Immature natural killer cell (primary cell): ENCODE measurements at places on chromosomes 1 and 21. TPM values are rescaled to one million over a fixed set of nuclear protein-coding genes. Genes with fewer than 3 reads are reported as not detected.

Gene IFNAR2
- 76.8 TPM for polyA plus RNA-seq

Gene TFF2
- polyA plus RNA-seq: not detected

Gene ANKRD35
- polyA plus RNA-seq: 0.86 TPM

Gene TACSTD2
- not detected for polyA plus RNA-seq

Gene C1QB
- not detected for polyA plus RNA-seq

DNA sequence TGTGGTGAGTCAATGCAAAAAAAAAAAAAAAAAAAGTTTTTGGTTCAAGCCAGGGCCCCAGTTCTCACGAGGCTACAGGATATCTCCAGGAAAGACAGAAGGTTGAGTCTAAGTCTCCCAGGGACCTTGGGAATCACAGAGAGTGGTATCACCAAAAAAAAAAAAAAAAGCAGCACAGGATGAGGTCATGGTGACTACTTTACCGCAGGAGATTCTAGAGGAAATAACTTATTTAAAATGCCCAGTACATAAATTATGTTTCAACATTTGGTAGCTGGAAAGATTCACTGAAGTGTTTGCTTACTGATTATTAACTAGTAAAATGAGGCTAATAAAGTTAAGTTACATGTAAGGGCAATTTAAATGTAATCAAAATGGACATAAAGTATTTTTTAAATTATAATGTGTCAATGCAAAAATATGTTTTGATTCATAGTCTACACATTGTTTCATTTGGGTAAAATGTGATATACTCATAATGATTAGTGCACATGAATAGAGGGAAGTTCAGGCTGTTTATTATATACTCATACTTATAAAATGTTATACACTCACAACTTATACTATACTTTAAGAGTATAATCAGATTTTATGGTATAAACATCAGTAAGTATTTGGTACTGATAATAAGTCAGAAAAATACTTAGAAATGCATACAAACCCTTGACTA lies 84.1 kb downstream of the PLPPR5 start:
- H3K36me3 ChIP-seq: no peaks in the 10 kb centered on the region
- peaks cover 2% of the 10 kb centered on the region for H3K27me3 ChIP-seq
- DNase-seq: no peak
- no peak overlapping the region for H3K27ac ChIP-seq

- H3K36me3 ChIP-seq: peaks cover 3% of the 10 kb centered on the region
- H3K4me3 ChIP-seq: no peak overlapping the region
- H3K4me1 ChIP-seq: no peaks in the 10 kb centered on the region
- H3K27me3 ChIP-seq: peaks cover 8% of the 10 kb centered on the region
- no peak overlapping the region for H3K27ac ChIP-seq
Observed at GRCh38 chr1:21200767-21201166, 24.1 kb upstream of the EIF4G3 start.

GRCh38 chr1:231803353-231803752 lies 176.8 kb downstream of the DISC1 start:
- DNase-seq: no peak
- no peak overlapping the region for H3K27ac ChIP-seq
- H3K27me3 ChIP-seq: no peaks in the 10 kb centered on the region
- H3K4me3 ChIP-seq: no peak overlapping the region
- H3K36me3 ChIP-seq: peaks cover 6% of the 10 kb centered on the region

DNA sequence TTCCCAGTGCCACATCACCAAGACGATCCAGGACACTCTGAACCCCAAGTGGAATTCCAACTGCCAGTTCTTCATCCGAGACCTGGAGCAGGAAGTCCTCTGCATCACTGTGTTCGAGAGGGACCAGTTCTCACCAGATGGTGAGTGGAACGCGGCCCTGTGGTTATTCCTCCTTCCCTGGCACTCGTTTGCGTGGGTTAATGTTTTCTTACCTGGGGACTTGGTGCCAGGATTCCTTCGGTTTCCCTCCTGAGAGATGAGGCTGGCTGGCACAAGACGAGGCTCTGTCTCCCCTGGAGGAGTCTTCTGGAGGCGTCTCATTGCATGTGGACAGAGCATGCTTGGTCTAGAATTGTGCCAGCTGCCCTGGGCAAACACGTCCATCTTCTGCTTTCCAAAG lies 29.3 kb downstream of the ATP5PO start:
- no peak for DNase-seq
- H3K36me3 ChIP-seq: no peaks in the 10 kb centered on the region
- no peaks in the 10 kb centered on the region for H3K4me1 ChIP-seq
- H3K4me3 ChIP-seq: no peak overlapping the region
- H3K27me3 ChIP-seq: peaks cover 3% of the 10 kb centered on the region
- H3K27ac ChIP-seq: no peak overlapping the region

DNA sequence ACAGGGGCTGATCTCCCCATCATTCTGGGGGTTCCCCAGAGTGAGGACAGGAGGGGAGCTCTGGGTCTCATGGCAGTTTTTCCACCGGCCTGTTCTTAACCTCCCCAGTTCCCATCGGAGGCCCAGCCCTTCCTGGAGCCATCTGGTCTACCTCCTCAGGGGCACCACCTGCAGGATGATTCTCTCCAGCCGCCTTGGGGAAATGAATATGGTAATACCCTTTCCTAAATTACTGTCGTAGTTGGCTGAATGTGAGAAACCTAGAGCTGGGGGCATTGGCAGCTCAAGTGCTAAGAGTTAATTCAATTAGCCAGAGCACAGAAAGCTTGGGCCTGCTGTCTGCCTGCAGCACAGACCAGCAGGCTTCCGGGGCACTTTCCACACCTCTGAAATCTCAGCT lies 64.9 kb downstream of the TAS1R2 start:
- no peak overlapping the region for H3K4me3 ChIP-seq
- peaks cover 6% of the 10 kb centered on the region for H3K27me3 ChIP-seq
- no peaks in the 10 kb centered on the region for H3K4me1 ChIP-seq
- peaks cover 4% of the 10 kb centered on the region for H3K36me3 ChIP-seq
- no peak overlapping the region for H3K27ac ChIP-seq

DNA sequence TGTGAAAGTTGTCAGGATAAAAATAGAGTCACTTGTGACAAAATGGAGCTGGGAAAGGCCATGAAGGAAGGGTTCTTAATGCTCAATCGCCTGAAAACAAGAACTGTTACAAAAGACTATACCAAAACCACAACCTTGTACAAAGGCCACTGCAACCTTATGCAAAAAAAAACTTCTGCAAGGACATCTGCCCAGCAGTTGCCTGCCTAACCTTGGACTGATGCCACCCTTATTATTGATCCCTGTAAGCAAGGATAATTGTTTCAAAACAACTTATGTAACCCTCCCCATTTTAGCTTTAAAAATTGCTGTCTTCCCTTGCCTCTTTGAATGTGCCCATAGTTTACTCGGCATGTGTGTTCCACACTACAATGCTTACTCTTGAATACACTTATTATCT lies 5.7 kb downstream of the ALG14 start:
- H3K4me3 ChIP-seq: no peak overlapping the region
- peaks cover 1% of the 10 kb centered on the region for H3K27me3 ChIP-seq
- DNase-seq: no peak
- no peak overlapping the region for H3K27ac ChIP-seq

DNA sequence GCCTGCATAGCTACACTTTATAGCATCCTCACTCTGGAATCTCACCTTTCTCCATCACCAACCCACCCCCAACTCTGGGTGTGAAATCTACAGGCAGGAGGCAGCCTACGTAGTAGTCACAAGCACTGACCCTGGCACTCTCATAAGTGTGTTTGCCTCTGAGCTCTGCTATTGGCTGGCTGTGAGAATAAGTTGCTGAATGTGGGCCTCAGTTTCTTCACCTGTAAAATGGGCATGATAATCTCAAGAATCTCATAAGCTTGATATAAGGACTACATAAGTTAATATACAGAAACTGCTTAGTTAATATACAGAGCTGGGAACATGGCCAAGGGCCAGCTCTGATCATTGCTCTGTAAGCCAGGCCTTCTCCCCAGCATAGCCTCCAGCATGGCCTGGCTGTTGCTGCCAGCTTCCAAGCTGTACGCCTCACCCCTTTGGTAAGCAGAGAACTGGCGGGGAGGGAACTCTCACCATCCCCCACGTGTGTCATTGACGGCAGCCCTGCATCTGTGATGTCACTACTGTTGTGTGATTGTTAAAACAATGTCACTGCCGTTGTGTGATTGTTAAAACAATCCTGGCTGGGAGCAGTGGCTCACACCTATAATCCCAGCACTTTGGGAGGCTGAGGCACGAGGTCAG lies 53.3 kb downstream of the SYF2 start:
- H3K27ac ChIP-seq: no peak overlapping the region
- no peak overlapping the region for H3K4me3 ChIP-seq
- no peak for DNase-seq

GRCh38 chr1:165075725-165076370 lies 280.7 kb downstream of the LMX1A start:
- no peak for DNase-seq
- H3K27me3 ChIP-seq: peaks cover 2% of the 10 kb centered on the region
- H3K36me3 ChIP-seq: no peaks in the 10 kb centered on the region
- H3K4me1 ChIP-seq: no peaks in the 10 kb centered on the region

GRCh38 chr1:115854005-115854404 lies 13.1 kb upstream of the NHLH2 start:
- H3K27ac ChIP-seq: no peak overlapping the region
- H3K36me3 ChIP-seq: no peaks in the 10 kb centered on the region
- H3K4me3 ChIP-seq: no peak overlapping the region
- peaks cover 2% of the 10 kb centered on the region for H3K27me3 ChIP-seq

GRCh38 chr1:51833700-51834099 lies 44.8 kb downstream of the NRDC start:
- DNase-seq: no peak
- H3K4me3 ChIP-seq: no peak overlapping the region
- peaks cover 4% of the 10 kb centered on the region for H3K36me3 ChIP-seq
- no peaks in the 10 kb centered on the region for H3K27me3 ChIP-seq
- H3K27ac ChIP-seq: no peak overlapping the region
- peaks cover 15% of the 10 kb centered on the region for H3K4me1 ChIP-seq

GRCh38 chr1:67130673-67131072 lies 4.1 kb downstream of the C1orf141 start:
- DNase-seq: no peak
- H3K27ac ChIP-seq: no peak overlapping the region
- H3K4me1 ChIP-seq: peaks cover 9% of the 10 kb centered on the region
- H3K36me3 ChIP-seq: no peaks in the 10 kb centered on the region

GRCh38 chr21:45572783-45573451 lies 30.7 kb upstream of the SLC19A1 start:
- DNase-seq: no peak
- no peaks in the 10 kb centered on the region for H3K27me3 ChIP-seq
- H3K4me3 ChIP-seq: no peak overlapping the region
- H3K27ac ChIP-seq: no peak overlapping the region
- no peaks in the 10 kb centered on the region for H3K4me1 ChIP-seq

DNA sequence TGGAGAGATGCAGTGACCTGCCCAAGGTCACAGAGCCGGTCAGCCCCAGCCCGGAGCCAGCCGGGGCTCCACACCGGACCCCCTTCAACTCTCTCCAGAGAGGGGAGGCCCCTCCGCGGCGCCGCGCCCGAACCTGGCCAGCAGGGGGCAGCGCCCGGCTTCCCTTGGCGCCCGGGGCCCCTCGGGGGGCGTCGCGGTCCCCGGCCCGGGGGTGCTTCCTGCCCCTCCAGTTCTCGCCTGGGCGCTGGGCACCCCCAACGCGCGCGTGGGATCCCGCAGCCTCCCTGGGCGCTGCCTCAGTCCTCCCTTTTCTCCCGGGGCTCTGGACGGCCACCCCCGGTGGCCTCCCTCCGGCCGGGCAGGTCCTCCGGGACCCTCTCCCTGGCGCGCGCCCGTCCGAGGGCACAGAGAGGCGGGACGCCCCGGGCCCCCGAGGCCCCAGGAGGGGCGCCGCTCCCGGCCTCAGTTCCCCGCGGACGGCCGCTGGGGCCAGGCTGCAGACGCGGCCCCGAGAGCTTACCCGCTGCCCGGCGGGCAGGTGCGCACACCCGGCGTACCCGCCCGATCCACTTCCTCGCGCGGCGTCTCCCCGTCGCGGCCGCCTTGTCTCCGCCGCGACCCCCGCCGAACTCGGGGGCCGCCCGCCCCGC lies 406 bp downstream of the HTR1D start:
- no peaks in the 10 kb centered on the region for H3K36me3 ChIP-seq
- peak; percentile 7 for DNase-seq
- peak overlapping the region; percentile 4 for H3K4me3 ChIP-seq
- peaks cover 9% of the 10 kb centered on the region for H3K4me1 ChIP-seq
- peaks cover 6% of the 10 kb centered on the region for H3K27me3 ChIP-seq

DNA sequence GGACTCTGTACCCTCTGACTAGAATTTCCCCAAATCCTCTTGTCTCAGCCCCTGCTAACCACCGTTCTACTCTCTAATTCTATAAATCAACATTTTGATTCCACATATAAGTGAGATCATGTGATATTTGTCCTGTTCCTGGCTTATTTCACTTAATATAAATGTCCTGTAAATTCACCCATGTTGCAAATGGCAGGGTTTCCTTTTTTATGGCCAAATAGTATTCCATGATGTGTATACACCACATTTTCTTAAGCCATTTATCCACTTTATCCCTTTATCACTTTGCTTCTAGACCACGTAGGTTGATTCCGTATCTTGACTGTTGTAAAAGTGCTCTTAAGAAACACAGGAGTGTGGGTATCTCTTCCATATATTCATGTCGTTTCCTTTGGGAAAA lies 8.9 kb downstream of the RNF187 start:
- DNase-seq: no peak
- H3K4me1 ChIP-seq: peaks cover 23% of the 10 kb centered on the region
- H3K27ac ChIP-seq: no peak overlapping the region
- H3K4me3 ChIP-seq: no peak overlapping the region
- no peaks in the 10 kb centered on the region for H3K27me3 ChIP-seq

DNA sequence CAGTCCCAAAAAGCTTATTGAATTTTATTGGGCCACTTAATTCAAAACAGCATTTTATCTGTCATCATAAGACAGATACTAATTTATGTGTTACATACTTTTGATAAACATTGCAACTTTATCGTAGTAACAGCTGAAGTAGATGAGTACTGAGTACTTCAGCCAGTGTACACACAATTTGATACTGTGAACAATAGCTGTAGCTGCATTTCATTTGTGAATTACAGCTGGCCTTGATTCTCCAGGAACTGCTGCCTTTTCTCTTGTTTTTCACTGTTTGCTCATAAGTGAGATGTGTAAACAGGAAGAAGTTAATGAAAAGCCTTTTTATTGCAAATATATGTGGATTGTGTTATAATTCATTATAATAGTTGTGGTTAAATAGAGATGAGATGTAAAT lies 10.2 kb downstream of the UAP1 start:
- DNase-seq: no peak
- H3K36me3 ChIP-seq: peaks cover 12% of the 10 kb centered on the region
- no peaks in the 10 kb centered on the region for H3K27me3 ChIP-seq
- H3K4me3 ChIP-seq: no peak overlapping the region

- H3K4me1 ChIP-seq: no peaks in the 10 kb centered on the region
- no peaks in the 10 kb centered on the region for H3K36me3 ChIP-seq
- DNase-seq: no peak
- H3K27me3 ChIP-seq: no peaks in the 10 kb centered on the region
Observed at GRCh38 chr1:218031901-218032300, 253.2 kb upstream of the RRP15 start.
